CD4-positive, alpha-beta T cell treated with Interleukin-6 at 100 ng/mL for 8 hours (primary cell): ENCODE measurements at places on chromosomes 2 and 18.
A peak's percentile ranks its signal among the peaks of the same experiment; 100 is the strongest.

GRCh38 chr2:150100336-150100735, 387.1 kb downstream of the RND3 start:
- no peak for DNase-seq

GRCh38 chr2:159266554-159266953, 19.9 kb downstream of the WDSUB1 start:
- no peak for DNase-seq

DNA sequence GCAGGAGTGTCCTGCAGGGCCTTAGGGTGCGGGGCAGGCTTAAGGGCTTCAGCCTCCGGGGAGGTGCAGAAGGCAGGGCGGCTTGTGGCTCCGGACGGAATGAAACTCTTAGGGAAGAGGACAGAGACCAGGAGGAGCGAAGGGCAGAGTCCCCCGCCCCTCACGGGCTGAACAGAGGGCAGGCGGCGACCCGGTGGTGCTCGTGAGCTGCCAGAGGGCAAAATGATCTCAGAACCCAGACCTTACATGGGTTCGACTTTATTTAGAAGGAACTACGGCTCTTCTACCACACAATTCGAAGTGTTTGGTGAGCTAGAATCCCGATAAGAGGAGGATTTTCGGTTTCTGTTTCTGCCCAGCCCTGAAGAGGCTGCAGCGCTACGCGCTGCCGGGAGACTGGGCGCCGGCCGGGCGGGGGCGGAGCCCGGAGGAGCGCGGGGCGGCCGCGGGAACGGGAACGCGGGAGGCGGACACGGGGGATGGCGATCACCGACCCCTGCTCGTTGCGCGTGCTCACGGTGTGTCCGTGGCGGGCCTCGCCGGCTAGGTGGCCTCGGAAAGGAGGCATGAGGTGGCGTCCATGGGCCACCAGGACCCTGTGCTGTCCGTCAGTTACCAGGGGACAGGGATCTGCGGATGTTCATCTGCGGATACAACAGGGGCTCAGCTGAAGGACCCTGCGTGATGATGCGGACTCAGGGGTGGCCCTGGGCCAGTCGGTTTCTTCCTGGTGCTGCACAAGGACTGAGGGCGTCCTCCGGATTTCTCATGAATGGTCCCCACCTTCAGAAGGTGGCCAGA, 4.2 kb upstream of the SP100 start:
- peak; percentile 55 for DNase-seq

GRCh38 chr2:46393347-46393820, 86.0 kb upstream of the TMEM247 start:
- no peak for DNase-seq

DNA sequence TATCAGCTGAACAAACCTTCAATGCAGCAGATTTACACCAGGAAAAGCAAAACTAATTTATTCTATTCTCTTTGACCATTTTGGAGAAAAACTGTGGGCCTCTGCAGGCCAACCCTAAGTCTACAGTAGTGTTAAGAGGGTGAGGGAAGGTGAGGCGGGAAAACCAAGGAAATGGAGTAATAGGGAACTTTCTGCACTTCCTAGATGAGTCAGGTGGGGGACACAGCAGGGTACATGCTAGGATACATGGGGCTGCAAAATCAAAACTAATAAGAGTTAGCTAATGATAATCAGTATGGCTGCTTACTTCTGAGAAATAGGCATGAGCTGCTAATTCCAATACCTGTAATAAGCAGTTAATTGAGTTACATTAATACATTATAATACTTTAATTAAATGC, 66.0 kb upstream of the PGAP1 start:
- DNase-seq = no peak

- DNase-seq = no peak
These were observed 73.0 kb downstream of the MTCL1 start for GRCh38 chr18:8778386-8778785.

DNA sequence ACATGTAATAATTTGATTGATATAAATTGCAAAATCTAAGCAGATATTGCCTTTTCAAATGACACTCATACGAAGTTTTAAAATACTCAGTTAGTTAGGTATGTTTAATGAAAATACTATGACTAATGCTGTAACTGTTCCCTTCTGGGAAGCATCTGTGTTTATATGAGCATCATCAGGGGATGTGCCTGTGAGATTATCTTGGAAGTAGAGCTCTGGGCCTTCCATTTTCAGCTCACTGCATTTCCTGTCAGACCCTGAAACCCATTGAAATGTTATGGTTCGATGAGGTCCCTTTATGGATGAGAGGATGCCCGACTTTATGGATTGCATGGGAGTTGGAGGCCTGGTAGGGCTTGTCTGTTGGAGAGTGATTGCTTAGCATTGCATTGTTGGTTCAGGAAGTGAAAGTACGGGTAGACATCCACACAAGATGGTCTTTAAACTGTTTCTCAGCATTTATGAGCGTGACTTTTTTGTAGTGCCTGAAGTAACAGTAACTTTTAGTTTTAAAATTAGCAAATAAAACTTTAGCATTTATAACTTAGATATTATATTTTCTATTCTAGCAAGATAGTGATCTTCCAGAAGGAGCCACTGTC, 28.7 kb downstream of the ELP2 start:
- DNase-seq = no peak

DNA sequence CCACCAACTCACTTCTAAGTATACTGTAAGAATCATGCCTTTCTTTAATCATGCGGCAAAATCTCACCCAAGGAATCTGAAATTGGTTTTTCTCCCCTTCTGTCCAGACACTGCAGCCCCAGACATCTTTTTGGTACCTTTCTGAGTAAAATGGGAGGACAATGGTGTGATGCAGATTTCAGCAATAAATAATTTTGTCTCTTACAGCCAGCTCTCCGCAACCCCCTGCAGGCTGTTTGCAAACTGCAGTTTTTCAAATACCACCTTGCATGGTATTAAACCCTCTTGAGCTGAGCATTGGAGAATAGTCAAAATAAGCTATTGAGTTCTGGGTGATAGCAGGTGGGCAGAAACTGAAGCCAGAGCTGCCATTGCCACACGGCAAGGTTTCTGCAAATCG, 32.2 kb downstream of the GPR39 start:
- no peak for DNase-seq

DNA sequence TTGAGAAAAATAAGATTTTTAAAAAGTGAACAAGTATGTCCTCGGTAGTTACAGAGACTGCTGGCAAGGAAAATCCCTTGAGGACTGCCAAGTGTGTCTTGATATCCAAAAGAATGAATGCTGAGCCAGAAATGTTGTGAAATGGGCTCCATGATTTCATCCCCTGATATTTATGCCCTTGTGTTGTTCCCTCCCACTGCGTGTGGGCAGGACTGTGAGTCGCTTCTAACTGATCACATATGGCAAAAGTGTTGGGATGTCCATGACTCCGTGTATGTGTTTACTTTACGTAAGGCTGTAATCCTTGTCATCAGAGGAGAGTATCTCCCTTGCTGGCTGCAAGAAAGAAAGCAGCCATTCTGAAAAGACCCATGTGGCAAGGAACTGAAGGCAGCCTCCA, 285.1 kb downstream of the SS18 start:
- DNase-seq = no peak

DNA sequence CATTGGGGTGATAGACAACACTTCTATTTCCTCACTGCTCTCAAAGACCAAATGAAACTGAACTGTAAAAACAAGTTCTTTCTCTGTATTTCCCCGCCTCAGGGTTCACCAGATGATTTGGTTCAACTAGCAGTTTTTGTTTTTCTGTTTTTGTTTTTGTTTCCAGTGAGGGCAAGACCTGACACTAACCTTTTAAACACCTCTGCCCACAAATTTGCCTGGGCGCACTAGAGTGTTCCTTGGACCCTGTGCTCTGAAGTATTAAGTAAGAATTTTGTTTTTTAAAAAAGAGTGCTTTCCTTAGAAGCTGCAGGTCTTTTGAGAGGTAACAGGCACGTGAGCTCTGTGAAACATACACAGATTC, 92.9 kb downstream of the DYSF start:
- no peak for DNase-seq

- no peak for DNase-seq
These were observed 29.8 kb upstream of the LMAN1 start for GRCh38 chr18:59388817-59389216.

- DNase-seq = no peak
These were observed 10.5 kb downstream of the DRC1 start for GRCh38 chr2:26412091-26412673.

- DNase-seq = no peak
These were observed 82.4 kb downstream of the TTC32 start for GRCh38 chr2:19819097-19820065.

DNA sequence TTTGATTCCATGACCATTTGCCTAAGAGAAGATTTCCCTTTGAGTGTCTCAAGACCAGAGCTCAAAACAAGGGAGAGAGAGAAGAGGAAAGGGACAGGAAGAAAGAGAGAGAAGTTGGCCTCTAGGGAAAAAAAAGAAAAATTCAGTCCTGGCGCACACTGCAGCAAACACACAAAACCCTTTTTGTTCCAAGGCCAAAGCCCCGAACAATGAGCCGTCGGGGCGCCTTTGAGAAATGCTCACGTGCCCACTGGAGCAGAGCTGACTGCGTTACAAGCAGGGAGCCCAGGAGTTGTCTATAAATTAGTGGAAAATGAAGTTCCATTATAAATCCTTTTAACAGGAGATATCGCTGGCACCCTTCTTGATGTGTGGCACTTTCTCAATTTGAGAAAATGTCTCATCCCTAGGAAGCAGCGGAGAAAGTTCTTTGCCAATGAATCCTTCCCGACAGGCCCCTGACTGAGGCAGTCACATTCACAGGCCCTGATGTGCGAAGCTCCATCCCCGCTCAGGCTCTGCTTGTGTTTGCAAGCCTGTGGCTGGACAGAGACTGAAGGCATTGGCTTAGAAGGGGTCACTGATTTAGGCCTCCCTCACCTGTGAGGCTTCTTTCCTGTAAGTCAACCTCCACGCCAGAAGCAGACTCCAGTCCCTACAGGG, 32.1 kb upstream of the NCKAP5 start:
- no peak for DNase-seq

GRCh38 chr2:67917332-67918054, 145.3 kb downstream of the C1D start:
- DNase-seq = no peak

GRCh38 chr2:54549430-54549829, 93.3 kb downstream of the SPTBN1 start:
- no peak for DNase-seq

- no peak for DNase-seq
These were observed 268.5 kb downstream of the HAUS1 start for GRCh38 chr18:46372670-46373069.

- no peak for DNase-seq
These were observed 248.6 kb upstream of the SIX2 start for GRCh38 chr2:45257820-45258219.

DNA sequence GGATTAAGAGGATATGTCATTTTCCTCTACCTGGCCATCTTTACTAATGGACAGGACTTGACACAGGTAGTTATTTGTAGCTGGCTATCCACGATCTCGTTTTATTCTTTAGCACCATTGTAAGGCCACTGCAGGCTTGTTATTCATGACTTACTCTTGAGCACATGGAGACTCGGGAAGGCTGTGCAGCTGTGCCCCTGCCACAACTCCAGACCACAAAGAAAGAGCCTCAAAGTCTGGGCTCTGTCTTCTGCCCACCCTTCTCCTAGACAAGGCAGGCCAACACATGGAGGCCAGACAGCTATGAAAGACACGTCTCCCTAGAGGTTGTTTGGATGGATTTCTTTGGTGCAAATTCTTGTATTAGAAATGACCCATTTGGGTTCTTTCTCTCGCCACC, 133.8 kb downstream of the NAPG start:
- DNase-seq = no peak

DNA sequence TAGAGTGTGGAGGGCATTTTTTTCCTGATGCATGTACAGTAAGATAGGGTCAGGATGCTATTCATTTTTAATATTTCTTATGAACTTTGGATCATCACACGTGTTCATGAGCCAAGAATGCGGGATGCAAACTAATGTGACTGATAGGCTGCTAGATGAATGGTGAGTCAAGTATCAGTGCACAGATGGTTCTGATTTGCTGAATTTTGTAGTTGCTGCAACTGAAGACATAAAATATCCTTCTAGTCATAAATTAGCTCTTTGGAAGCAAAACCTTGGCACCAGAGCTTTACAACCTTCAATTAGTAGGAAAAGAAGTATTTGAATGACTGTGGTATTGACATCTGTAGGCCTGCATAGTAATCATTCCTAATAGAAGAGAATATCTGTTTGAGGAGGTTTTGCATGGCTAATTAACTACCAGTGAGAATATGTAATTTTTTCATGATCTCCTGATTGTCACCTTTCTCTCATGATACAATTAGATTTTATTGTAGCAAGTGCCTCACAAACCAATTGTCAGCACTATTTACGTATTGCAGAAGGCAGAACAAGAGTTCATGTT, 94.0 kb downstream of the VRK2 start:
- DNase-seq = no peak

DNA sequence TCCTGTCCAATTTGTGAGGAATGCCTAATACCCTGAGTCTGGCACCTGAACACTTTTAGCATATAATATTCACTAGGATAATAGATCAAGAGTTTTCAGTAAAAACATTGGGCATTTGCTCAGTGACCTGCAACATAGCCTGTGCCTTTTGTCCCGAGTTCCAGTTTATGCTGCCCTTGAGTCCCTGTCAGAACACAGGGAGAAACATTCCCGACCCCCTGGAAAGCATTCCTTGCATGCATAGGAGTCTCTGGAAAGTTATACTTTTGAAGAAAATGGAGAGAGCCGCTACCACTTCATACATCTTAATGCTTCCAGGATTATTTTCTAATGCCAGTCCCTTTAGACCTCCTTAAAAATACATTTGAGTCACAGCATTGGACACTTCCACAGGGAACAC, 107.3 kb downstream of the PLCL1 start:
- no peak for DNase-seq

DNA sequence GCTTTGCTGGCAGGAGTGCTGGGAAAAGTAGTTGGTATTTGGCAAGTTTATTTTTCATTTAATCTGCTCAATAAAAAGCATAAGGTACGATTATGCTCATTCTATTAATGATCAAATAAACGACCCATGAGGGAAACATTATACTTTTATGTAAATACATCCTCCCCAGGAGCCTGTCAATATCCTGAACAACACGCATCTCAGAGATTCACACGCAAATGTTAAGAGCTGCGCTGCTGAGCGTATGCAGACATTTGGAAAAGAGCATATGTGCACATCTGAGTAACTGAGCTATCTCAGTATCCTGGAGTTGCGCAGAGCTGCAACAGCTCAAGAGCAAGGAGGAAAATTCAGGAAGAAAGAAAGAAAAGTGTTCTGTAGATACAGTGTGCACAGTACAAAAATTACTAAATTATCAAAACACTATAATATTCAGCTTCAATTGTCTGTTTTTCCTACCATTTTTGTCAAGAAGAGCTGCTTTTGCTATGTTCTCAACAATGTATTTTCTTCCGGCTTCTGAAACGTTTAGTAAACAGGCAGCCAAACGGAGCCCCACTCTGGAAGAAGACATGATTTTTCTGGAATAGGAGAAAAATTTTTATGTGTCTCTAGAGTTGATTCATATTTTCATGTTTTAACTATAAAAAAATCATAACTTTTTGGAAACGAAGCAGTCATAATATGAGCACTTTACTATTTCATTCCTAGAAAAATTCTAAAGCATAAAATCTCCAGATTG, 2.4 kb downstream of the FTCDNL1 start:
- no peak for DNase-seq
